Stimulated activated CD8-positive, alpha-beta memory T cell treated with anti-CD3 and anti-CD28 coated beads, Interleukin-7, amount 100 ng/mL, for 48 hours (primary cell): ENCODE measurements at places on chromosomes 16 and 17.

DNA sequence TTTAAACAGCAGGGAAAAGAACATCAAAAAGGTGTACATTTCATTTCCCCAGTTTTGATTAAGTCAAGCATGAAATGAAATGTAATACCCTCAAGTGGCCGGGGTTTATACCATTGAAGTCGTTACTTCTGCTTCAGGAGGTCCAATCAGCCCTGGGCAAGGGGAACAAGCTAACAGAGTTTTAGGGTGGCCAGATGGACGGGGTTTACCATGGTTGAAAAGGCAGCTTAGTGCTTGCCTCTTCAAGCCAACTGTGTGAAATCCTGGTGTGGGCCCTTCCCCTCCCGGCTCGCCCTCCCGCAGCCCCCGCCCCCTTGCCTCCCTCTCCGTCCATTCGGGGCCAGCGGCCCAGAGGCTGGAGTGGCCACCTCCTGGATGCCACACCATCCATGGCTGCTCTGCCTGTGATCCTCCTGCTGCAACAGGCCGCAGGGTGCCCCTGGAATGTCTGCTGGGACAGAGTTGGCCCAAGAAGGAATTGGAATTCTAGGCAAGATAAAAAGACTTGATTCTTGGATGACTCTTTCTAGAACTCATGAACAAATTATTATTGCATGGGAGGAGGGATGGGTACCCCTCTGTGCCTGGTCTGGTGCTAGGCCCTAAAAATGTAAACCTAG lies 296.2 kb upstream of the IRX3 start:
- no peak for DNase-seq

GRCh38 chr17:57982452-57983170 lies 5.4 kb downstream of the VEZF1 start:
- DNase-seq = no peak

DNA sequence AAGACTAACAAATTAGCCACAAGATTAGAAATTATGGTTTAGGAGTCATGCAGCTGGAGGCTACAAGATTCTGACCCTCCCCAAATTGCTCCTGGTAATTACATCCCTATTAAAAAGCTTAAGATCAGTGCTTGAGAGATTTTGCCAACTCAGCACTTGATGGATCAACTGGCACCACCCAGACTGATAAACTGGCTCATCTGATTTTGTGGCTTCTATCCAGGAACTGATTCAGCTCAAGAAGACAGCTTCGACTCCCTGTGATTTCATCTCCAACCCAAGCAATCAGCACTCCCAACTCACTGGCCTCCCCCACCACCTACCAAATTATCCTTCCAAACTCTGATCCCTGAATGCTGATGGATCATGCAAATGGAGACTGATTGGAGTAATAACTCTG lies 94.8 kb downstream of the TNFRSF13B start:
- no peak for DNase-seq

DNA sequence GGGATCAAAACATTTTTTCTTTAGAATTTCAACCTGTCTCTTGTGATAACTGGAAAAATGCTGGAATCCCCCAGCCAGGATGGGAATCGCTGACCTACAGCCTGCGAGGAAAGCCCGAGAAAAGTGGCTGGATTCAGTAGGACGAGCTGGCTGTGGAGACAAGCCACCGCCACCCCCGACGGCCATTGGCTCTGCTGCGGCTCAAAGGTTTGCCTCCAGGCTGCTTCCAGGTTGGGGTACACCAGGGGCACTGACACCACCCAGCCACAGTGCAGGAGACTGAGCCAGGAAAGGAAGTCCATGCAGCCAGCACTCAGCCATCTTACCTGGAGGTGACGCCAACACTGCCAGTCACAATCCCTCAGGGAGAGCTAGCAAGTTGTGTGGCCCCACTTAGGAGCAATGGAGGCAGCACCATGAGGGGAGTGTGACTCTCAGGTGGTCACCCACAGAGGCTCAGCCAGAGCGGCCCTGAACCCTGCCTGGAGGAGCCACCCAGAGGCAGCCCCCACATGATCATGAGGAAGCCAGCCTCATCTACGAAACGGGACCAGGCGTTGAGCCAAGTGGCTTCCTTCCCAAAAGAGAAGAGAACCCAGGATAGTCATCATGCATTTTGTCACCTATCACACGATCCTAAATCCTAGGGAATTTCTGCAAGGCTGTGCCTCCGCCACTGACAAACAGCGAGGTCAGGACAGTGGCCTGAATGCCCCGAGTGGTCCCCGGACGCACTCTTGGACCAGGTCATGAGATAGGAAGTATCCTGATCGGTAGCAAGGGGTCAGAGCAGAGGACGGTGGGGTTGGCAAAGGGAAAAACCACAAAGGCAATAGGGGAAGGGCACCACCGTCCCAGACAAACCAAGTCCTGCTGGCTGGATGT lies 84.8 kb downstream of the RBFOX3 start:
- DNase-seq = no peak

DNA sequence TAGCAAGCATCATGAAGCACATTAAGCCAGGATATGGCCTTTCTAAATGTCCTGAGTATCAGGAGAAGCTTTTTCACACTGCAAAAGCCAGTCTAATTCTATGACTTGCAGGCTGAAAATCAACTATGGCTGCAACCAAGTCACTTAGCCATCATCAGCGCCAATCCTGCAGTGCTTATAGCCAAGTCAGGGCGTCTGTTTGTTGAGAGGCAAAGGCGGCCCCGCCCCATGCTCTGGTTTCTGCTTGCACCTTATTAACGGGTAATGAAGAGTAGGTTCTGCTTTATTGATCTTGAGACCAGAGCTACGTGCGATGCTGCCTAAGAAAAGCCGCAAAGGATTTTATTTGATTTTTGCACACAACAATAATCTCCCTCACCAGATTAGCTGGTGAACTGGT lies 88.4 kb downstream of the CDH13 start:
- no peak for DNase-seq

DNA sequence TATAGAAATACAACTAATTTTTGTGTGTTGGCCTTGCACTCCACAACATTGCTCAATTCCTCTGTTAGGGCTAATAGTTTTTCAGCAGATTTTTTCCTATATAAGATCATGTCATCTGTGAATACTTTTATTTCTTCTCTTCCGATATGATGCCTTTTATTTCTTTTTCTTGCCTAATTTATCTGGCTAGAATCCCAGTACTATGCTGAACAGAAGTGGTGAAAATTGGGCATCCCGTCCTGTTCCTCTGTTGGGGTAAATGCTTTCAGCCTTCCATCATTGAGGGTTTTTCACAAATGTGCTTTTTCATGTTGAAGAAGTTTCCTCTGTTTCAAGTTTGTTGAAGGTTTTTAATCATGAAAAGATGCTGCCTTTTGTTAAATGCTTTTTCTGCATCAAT lies 22.7 kb upstream of the TNFRSF13B start:
- no peak for DNase-seq

DNA sequence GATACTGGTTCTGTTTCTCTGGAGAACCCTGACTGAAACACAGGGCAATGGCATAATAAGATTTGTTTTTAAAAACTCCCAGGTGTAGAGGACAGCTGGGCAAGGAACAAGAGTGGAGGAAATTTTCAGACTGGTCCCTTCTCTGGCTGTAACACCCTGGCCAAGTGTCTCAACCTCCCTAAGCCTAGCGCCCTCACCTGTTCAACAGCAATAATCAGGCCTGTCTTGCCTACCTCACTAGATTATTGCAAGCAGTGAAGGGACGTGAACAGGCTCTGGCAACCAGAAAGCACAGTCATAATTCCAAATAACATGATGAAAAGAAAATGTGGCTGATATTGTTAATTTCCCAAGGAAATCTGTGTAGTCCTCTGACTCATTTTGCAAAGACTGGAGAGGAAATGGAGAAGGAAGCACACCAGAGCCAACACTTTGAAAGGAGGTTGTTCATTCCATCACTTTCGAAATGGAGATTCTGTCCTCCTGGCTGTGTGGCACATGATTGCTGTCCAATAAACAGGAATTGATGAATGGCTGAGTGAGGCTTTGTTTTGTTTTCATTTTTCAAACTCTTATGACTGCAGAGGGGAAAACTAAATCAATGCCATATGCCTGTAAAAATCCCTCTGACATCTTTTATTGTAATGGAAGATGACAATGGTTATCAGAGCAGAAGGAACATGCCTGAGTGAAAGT lies 87.5 kb upstream of the HLF start:
- DNase-seq = no peak
